Stimulated activated CD4-positive, alpha-beta T cell treated with anti-CD3 and anti-CD28 coated beads, Interleukin-12 subunit alpha, Interleukin-12 subunit beta, amount 100 ng/mL, for 24 hours (primary cell): ENCODE measurements at places on chromosomes 3 and 15.

- DNase-seq: peak; percentile 10
These were observed 1.9 kb upstream of the NLGN1 start for GRCh38 chr3:173395412-173396181.

DNA sequence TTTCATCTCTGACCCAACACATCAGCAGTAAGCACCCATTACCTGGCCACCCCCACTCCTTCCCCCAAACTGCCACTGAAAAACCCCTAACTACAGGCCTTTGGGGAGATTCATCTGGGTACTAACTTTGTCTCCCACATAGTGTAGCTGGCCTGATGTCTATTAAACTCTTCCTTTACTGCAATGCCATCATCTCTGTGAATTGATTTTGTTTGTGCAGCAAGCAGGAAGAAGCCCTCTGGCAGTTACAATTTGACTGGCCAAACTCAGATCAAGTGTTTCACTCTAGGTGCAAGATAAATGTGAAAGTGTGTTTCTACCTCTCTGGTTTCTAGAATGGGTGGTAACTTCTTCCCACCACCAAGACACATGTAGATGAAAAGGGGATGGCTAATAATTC, 26.7 kb upstream of the OR5K4 start:
- no peak for DNase-seq

DNA sequence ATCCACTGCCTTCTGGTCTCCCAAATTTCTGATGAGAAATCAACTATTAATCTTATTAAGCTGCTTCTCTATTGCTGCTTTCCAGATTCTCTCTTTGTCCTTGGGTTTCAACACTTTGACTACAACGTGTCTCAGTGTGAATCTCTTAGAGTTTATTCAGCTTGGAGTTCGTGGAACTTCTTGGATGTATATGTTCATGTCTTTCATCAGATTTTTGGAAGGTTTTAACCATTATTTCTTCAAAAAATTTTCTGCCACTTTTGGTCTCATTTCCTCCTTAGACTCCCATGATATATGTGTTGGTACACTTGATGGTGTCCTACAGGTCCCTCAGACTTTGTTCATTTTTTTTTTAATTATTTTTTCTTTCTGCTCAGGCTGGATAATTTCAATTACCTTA, 36.0 kb downstream of the TICRR start:
- DNase-seq: no peak

DNA sequence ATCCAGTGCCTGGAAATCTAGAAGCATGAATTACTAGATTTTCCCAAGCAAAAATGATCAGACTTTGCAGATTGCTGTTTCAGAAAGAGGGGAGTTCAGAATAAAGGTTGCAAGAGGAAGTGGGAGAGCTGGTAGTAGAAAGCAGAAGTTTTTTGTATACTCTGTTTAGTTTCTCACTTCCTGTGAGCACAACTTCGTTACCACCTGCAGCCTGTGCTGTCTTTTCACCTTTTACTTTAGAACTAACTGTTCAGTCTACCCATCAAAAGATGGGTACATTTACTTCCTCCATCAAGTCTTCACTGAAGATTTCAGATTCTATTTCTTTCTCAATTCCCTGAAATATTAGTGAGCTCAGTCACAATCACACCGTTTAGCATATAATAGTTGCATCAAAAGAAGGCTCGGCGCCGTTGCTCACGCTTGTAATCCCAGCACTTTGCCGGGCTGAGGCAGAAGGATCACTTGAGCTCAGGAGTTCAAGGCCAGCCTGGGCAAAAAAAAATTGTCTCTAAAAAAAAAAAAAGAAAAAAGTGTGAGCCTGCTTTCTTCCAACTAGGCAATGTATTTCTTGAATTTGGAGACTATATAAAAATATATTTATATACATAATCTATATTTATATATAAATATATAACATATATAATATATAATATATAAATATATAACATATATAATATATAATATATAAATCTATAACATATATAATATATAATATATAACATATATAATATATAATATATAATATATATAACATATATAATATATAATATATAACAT, 1.8 kb upstream of the CEP97 start:
- DNase-seq: no peak

- no peak for DNase-seq
These were observed 718.5 kb downstream of the ZBBX start for GRCh38 chr3:166661621-166662020.

GRCh38 chr15:70870051-70870450, 16.1 kb upstream of the LARP6 start:
- no peak for DNase-seq

- DNase-seq: no peak
These were observed 169.7 kb upstream of the NR2F2 start for GRCh38 chr15:96160800-96161199.

DNA sequence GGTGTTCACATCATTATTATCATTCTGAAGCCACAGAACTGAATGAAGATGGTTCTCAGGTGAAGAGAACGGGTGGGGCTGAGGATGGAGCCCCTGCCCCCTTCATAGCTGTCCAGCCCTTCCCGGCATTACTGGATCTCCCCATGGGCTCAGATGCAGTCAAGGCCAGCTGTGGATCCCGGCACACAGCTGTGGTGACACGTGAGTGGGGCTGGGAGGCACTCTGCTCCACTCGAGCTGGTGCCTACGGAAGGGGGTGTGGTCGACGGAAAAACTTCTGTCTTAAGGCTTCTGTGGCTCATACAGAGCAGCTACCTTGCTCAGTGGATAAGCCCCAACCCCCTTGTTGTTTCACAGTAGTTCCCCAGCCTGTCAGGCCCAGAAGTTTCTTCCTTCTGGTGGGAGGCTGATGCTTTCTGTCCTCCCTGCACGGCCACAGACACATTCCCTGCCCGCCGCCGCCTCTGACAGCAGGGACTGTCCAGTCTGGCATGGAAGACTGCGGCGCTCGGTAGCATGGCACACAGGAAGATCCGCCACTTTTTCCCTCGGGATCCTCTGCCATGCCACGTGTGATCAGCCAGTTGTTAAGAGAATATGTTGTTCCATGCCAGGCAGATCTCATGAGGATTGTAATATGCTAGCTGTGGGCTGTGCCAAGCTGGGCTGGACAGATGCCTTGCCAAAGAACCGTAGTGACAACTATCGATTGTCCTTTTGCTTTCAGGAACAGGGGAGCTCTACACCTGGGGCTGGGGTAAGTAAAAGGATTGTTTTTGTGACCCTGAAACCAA, 5.8 kb downstream of the RCCD1 start:
- DNase-seq: no peak

- no peak for DNase-seq
These were observed 82.0 kb downstream of the GMNC start for GRCh38 chr3:190780524-190780923.

DNA sequence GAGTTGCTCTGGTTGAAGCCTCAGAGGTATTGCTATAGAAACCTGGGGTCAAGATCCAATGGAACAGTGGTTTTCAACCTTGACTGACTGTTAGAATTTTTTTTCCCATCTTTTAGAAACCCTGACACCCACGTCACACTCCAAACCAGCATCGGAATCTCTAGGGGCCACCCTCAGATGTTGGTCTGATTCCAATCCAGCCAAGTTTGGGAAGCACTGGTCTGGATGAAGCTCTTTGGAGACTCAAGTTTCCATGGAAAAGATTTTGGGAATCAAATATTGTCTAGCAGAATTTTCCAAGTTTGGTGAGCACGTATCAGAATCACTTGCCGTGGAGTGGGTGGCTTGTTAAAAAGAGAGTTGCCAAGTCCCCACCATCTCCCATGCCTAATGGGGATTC, 103.8 kb downstream of the THSD4 start:
- no peak for DNase-seq

GRCh38 chr3:122324871-122325323, at the start of gene CSTA:
Gene CSTA (plus strand): TSS chr3:122325248. CDS start chr3:122325293, 45 bp downstream.
- DNase-seq: no peak

DNA sequence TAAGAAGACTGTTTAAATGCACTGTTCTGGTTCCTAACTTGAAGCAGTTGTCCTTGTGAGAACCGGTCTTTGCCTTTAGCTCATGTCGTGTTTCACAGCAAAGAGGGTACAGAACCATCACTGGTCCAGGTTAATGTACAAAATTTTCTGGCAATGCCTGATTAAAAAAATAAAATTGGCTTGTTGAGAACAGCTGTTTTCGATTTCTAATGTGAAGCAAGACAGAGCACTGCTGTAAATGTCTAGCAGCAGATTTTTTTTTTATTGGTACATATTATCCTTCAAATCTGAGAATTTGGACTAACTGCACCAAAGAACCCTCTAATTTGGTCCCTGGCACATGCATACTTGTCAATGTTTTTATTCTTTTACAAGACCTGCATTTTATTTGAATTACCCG, 103.3 kb downstream of the STT3B start:
- DNase-seq: no peak

DNA sequence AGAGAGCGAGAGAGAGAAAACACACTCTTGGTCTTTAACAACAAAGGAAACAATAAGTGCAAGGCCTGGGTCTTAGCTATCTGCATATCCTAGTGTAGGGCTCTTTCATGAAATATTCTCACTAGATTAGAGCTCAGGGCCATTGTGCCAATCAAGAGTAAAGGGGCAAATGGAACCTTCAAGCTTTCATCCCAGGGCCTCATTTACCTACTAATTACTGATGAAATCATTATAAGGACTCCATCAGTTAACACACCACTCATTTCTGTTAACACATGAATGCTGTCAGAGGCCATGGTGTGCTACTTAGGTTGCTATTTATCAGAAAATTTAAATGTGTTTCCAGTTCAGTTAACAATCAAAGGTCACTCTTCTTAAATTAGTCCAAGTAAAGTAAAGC, 597.8 kb downstream of the ROBO1 start:
- DNase-seq: no peak

DNA sequence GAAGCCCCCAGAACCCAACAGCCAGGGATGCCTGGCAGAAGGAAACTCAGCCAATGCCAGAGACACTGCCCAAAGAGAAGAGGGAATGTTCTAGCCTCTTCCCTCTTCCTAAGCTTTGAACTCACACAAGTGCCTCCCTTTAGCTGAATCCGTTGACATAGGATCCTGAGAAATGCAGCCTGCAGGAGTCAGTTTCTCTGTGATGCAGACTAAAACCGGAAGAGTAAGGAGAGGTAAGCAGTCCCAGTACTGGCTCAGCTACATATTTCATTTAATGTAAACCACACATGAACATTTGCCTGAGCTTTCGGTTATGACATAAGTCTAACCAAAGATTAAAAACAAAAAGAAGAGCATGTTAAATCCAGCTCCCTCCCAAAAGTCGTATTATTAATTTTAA, 768.7 kb downstream of the TBL1XR1 start:
- no peak for DNase-seq

DNA sequence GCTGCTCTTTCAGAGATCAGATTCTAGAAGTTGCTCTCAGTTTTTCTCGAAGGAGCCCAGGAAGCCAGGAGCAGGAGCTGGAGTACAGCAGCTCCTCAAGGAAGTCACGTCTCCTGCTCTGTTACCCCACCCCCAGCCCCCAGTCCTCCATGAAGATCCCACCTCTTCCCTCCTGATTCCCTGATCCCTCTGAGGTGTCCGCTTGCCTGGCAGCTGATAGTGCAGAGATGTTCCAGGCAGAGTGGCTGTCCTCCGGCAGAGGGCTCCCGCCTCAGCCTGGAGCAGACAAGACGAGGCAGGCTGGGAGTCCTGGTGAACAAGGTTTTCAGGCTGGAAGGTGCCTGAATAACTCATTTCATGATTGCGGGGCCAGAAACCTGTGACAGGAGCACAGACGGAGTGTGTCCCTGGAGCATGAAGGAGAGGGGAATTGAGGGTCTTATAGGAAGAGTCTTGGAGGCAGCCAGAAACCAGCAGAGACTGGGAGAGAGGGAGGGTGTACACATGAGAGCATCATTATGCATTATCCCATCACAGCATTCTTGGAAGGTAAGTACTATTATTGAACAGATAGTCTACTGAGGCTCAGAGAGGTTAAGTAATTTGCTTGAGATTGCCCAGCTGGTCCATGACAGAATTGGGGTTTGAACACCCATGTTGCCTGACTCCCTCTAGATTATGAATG, 1.2 kb downstream of the HRH1 start:
- DNase-seq: peak; percentile 17

DNA sequence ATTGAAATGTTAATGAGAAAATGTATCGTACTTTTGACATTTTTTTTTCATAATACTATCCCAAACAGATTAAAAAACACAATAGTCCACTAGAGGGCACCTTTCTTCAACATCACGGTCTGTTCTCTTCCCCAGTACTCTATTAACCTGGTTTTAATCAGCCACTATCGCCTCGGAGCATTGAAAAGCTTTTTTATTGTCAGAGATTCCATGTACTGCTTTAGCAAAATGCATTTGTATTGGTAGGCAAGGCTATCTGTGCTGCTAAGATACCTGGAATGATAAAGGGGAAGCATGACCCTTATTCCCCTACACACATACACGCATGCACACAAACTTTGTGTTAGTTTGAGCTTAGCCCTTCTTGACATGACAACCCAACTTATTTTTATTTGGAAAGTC, 160.1 kb upstream of the IL12A start:
- no peak for DNase-seq

GRCh38 chr3:132721479-132722164, 587 bp downstream of the NPHP3 start:
- DNase-seq: no peak

DNA sequence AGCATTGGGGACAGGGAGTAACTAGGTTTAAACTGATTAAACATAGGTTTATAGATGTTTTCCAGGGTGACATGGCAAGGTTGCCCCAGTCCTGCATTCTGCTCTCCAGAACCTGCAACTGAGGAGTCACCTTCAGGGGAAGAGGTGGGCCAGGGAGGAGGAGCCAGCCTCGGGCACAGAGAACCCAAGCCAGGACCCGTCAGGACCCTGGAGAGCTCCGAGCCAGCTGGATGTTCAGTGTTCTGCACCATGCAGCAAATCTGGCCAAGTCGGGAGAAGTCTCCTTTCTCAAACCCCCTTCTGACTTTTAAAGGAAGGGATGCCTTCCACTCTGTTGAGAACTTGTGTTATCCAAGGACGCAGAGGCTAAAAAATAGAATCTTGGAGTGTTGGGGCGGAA, 62.1 kb upstream of the SLC6A11 start:
- peak; percentile 39 for DNase-seq

GRCh38 chr3:143814443-143814889, 33.8 kb downstream of the SLC9A9 start:
- DNase-seq: no peak

GRCh38 chr3:45355351-45355750, 33.0 kb upstream of the LARS2 start:
- DNase-seq: no peak

- DNase-seq: no peak
These were observed 599.3 kb downstream of the FGF12 start for GRCh38 chr3:192128060-192128459.

DNA sequence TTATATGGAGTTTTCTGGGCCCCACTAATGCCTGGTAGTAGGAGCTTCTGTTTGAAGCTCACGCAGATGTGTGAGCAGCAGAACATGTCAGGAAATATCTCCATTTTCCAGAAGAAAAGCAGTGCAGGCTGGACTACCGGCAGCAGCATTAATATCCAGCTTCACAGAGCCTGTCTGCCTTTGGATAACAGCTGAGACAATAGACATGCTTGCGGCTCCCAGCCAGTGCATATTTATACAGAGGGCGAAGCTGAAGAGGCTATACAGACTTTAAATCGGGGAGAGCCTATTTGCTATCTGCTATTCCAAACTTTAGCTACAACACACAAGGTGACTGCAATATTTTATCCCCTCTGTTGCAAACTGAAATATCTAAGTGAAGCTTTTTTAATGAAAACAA, 250.1 kb upstream of the WNT5A start:
- DNase-seq: no peak
